Fibroblast of the aortic adventitia (primary cell): ENCODE measurements at places on chromosomes 7 and 10. TPM values are rescaled to one million over a fixed set of nuclear protein-coding genes. Genes with fewer than 3 reads are reported as not detected.

The EPO gene
- not detected in 2 replicates for total RNA-seq

The NYAP1 gene
- total RNA-seq, result 0.81 and 5.6 TPM in 2 replicates

The SLC26A5 gene
- not detected in 2 replicates for total RNA-seq

The ZNF786 gene
- 4.1 and 5.2 TPM in 2 replicates for total RNA-seq

The UNCX gene
- not detected in 2 replicates for total RNA-seq

The ERVW-1 gene
- not detected in 2 replicates for total RNA-seq

The HTRA1 gene
- total RNA-seq, result 55.5 and 156 TPM in 2 replicates

The TRIM74 gene
- not detected in 2 replicates for total RNA-seq

The PTPRN2 gene
- total RNA-seq, result 0.09 and 2.5 TPM in 2 replicates

The GPR37 gene
- 0.65 and 7.0 TPM in 2 replicates for total RNA-seq

The CACNA2D1 gene
- 46.0 and 90.5 TPM in 2 replicates for total RNA-seq

The SLC26A3 gene
- not detected in 2 replicates for total RNA-seq

The CALML5 gene
- not detected in 2 replicates for total RNA-seq

DNA sequence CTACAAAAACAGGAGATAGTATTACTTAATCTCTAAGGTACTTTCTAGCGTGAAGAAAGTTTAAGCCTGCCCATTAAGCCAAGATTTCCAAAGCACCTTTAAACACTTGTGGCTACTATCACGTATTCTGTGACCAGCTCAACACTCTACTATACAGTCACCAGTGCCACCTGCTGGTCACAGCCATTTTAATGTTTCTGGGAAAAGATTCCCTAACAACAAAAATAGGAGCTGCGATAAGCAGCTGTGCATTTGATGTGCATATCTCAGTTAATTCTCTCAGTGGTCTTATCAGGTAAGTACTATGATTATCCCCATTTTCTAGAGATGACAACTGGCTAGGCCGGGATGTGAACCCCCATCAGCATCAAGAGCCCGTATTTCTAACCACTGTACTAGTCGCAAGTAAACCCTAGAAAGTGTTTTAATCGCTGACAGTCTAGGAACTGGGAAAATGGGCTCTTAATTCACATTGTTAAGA lies 860 bp downstream of the SEC31B start:
- peak; percentile 75 for DNase-seq

GRCh38 chr7:110010359-110010758 lies 1080.6 kb upstream of the LRRN3 start:
- no peak for DNase-seq

DNA sequence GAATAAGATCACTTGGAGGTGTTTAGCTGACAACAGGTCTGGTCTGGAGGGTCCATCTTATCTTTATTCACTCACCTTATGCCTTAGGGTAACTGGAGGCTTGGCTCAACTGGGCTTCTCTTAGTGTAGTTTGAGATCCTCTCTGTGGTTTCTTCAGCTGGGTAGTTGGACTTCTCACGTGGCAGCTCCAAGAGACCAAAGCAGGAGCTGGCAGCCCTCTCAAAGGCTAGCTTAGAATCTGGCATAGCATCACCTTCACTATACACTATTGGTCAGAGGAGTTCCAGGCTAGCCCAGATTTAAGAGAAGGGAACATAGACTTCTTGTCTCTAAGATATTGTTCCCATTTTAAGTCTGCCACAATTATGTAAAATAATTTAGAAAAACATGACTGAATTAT lies 16.4 kb downstream of the ADK start:
- no peak for DNase-seq

GRCh38 chr7:27102581-27103442 lies at the start of gene HOXA2:
Gene HOXA2 (minus strand): TSS chr7:27102683. CDS start chr7:27102500, 183 bp downstream.
- peak; percentile 89 for DNase-seq

DNA sequence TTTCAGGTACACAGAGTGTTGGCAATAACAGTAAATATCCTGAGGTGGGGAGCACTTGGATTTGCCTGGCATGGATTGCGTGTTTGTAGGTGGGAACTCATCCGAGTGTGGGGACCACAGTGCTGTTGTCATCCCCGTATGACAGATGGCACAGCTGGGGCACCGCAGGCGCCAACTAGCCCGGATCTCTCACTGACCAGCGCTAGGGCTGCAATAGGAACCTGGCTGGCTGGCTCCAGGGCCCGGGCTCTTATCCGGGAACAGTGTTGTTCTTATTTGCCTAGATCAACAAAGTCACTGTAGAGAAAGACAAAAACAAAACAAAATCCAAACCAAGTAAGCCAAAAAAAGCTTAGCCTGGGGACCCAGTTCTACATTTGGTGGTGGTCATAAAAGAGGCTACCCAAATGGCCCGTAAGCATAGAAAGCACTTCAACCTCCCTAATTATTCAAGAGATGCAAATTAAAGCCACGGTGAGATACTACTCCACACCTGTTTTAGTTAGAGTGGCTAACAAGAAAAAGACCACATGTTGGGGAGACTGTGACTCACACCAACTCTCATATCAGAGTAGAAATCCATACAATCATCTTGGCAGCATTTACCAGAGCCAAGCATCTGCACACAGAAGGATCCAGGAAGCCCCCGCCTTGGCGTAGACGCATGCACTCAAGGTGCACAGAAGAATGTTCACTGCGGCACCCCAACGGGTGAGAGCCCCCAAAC lies 27.2 kb upstream of the PFKFB3 start:
- no peak for DNase-seq

DNA sequence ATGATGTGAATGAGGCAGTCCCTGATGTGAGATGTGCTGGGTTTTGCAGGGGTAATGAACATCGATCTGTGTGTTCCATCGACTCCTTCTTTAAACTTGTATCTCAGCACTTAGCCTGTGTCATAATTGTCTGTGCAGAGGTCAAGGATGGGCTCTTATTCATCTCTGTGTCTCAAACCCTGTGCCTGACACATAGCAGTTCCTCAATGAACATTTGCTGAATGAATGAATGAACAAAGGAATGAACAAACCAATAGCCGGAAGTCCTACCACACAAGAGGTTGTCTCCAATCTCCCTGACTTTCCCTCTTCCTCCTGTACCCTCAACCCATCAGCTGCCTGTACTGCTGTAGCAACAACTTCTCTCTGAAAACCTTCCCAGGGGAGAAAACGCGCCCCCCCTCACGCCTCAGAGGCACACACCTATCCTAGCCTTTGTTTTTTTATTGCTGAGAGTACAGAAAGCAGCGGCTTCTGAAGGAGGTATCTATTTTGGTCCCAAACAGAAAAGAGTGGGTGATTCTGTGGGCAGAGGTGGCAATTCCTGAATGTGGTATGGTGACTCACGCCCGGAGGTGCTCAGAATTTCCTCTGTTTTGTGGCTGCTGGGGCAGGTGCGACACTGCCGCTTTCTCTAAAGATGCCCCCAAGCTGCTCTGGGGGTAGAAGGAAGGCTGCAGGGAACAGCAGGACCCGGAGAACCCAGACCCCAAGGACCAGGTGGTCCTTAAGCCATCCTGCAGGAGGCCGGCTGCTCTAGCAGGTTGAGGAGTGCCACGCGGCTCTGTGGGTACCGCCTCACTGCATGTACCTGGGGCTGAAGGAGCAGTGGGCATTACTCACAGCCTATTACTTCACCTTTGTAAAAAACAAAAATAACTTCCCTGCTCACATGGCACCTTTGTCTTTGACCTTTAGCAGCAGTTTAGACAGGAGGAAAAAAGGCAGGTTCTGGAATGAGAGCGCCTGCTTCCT lies 9.6 kb downstream of the IL2RA start:
- DNase-seq, result no peak

DNA sequence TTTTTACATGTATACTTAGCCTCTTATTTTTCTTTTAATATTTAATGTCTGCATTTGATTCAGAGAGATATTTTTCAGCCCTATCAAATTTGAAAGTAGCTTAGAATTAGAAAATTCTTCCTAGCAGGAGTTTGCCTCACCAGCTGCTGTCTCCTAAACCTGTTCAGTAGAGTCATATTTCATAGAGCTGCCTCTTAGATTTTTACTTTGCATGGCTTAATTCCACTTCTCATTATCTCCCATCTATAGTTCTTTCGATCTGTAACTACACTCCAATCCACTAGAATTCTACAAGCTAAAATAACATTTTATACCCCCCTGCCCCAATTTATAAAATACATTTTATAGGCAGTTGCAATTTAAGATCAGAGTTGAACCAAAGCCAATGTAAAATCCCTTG lies 227.0 kb downstream of the ANK3 start:
- DNase-seq, result no peak

- DNase-seq, result no peak
These were observed 22.3 kb downstream of the CABCOCO1 start for GRCh38 chr10:61684894-61685507.

GRCh38 chr7:41167836-41168235 lies 535.1 kb downstream of the INHBA start:
- DNase-seq, result no peak

GRCh38 chr10:50577681-50578350 lies 45.9 kb downstream of the SGMS1 start:
- peak; percentile 70 for DNase-seq

- DNase-seq, result no peak
These were observed 22.2 kb upstream of the BAIAP2L1 start for GRCh38 chr7:98423043-98423442.

GRCh38 chr7:139286144-139286543 lies 55.0 kb upstream of the FMC1 start:
- DNase-seq, result no peak

DNA sequence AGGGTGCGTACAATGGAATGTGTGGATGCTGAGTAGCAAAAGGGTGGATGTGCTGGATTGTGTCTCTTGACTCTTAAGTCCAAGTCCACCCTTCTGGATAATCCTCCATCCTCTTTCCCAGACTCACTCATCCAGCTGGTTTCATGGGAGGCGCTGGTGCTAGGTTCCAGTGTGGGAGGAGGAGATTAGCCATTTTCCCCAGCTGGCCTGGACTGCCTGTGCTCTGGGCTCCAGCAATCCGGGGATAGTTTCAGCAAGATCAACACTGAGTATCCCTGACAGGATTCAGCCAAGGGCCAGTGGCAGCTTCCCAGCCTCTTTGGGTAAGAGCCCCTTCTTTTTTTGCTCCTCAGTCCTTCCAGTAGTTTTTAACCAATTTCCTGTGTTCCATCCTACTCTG lies 21.6 kb upstream of the TRIL start:
- DNase-seq, result no peak

DNA sequence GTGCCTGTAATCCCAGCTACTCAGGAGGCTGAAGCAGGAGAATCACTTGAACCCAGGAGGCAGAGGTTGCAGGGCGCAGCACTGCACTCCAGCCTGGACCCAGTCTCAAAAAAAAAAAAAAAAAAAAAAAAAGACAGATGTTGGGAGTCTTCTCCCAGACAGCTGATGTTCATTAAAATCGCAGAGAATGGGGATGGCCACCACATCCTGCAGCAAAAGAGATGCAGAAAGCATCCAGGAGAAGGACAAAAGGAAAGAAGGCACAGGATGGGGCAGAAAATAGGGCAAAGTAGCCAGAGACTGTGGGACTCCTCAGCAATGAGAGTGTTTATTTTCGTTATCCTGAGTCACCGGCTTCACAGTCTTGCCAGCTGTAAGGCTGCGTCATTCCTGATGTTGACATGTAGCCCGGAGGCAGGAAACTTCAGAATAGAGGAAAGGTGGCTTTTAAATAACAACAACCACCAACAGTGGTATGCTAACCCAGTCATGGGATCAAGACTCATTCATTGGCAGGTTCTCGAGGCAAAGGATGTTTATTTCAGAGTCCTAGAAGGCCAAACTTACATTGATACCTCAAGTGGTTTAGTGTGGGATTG lies 149.5 kb upstream of the SVIL start:
- DNase-seq, result peak; percentile 100

DNA sequence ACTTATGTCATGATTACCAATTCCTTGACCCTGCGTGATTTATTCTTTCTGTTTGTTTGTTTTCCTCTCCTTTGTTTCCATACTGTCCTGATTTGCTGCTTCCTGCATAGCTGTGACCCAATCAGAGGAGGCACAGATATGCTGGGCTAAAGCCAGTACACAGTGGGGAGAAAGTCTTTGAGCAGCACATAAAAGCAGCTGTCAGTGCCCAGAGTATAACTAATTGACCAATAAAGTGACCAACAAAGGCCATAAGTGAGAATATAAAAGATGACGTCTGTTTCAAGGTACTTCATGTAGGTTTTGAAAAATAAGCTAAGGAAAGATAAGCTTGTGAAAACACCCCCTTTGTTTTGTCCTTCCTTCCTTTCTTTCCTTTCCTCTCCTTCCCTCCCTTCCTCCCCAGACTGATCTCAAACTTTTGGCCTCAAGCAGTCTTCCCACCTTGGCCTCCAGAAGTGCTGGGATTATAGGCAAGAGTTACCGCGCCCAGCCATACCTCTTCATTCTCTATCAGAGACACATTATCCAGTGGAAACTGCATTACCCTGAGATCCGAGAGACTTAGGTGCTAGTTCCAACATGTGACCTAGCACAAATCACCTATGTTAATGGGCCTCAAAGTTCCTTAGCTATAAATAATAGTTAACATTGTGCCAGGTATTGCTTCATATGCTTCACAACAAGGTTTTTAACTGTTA lies 17.0 kb downstream of the BCAP29 start:
- DNase-seq, result no peak

GRCh38 chr7:85695533-85695932 lies 508.7 kb upstream of the SEMA3D start:
- peak; percentile 27 for DNase-seq

DNA sequence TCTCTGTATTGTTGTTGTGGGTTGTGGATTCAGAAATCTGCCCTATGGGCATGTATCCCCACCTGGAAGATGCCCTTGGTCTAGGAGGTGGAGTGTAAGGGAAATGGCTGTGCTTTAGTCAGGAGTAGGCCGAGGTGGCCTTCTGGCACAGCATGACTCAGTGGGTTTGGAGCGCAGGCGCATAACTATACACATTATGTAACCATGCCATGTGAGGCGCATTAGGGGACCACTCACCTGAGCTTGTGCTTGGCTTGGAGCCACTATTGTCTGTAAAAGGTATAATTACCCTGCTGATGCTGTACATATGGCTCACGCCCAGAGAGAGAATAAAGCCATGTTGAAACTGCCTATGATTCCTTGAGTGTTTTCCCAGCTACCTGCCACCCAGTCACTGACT lies 20.6 kb upstream of the ADAMTS14 start:
- DNase-seq, result no peak

GRCh38 chr10:11813855-11814567 lies 9.1 kb upstream of the PROSER2 start:
- DNase-seq, result no peak

GRCh38 chr7:34080513-34080912 lies 175.2 kb downstream of the BMPER start:
- peak; percentile 88 for DNase-seq

GRCh38 chr7:132376361-132377013 lies 199.8 kb downstream of the PLXNA4 start:
- DNase-seq, result no peak

GRCh38 chr10:129525401-129525801 lies 58.4 kb downstream of the MGMT start:
- peak; percentile 85 for DNase-seq

DNA sequence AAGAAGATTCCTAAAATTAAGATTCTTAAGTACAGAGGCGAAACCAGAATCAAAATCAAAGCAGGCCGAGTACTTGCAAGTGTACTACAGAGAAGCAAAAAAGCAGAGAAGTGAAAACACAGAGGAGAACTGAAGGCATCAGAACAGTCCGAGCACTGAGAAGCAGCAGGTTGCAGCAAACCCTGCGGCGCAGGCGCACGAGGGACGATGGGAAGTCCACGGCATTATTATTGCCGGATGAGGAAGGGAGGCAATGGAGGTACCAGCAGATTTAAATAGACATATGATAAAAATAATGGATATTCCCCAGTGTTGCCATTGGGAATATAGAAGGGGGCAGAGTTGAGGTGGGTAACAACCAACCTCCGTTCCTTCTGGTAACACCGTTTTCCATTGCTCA lies 7.2 kb upstream of the SPAM1 start:
- DNase-seq, result no peak
